ENCODE measurements at places on chromosomes 7 and 10.
A peak's percentile ranks its signal among the peaks of the same experiment; 100 is the strongest.

DNA sequence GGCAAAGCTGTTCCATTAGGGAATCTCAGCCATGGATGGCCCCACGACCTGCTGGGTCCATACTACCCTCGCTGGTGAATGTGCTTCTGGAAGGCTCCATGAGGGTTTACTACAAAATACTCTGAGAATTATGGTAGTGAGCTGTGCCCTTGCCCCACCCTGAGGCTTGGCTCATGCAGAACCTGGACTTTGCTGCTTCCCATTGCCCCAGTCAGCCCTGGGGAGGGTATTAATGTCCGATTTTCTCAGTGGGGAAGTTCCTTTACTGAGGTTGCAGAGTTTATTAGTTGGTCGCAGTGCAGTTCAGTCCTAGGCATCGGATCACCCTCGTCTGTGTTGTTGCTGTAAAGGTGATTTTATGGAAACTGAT, 310.1 kb downstream of the WDR37 start:
- no peak for DNase-seq

DNA sequence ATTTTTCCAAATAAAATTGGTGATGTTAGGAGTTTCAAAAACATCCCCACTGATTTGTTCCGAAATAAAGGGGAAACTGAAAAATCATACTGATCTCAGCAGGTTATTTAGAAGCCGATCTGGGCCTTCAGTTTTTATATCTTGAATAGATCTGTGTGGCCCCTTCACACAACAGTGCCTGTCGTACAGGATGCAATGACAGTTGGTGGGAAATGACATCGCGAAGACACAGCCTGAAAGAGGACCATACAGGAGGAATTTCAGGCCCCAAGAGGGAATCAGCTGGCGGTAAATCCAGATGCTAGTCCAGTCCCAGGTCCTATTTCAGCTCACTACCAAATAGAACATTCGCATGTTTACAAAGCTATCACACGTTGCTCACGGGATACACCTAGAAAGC, 3.0 kb downstream of the H2BK1 start:
- DNase-seq = no peak

- peak; percentile 29 for DNase-seq
Measured at GRCh38 chr10:71213127-71213621, 804 bp downstream of the UNC5B start.

- DNase-seq = no peak
Measured at GRCh38 chr7:45910855-45911254, 10.2 kb downstream of the IGFBP3 start.

DNA sequence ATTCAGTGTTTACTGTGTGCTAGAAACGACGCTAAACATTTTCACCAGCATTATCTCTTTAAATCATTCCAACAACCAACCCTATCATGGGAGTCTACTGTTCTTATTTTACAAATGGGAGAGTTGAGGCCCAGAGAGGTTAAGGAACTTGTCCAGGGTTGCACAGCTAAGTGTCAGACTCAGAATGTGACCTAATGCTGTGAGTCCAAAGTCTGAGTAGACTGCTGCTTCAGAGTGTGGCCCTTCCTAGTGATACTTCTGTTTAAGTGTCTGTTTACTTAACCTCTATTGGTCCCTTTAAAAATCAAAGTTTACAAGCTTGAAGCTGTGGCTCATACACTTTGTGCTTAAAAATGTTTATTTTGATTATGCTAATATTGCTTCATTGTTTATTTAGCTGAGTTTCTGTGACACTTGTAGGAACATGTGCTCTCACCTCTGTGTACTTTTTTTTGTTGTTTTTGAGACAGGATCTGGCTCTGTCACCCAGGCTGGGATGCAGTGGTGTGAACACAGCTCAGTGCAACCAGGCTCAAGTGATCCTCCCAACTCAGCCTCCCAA, 84.4 kb upstream of the SYPL1 start:
- DNase-seq = no peak

GRCh38 chr7:89695241-89695640, 459.0 kb upstream of the STEAP1 start:
- no peak for DNase-seq

GRCh38 chr7:27269455-27269854, 26.9 kb downstream of the EVX1 start:
- no peak for DNase-seq

All from NCI-H1092 (cell line).